ENCODE measurements at places on chromosomes 11 and 22.

GRCh38 chr11:131841028-131841427 lies 470.6 kb downstream of the NTM start:
- DNase-seq, result no peak

DNA sequence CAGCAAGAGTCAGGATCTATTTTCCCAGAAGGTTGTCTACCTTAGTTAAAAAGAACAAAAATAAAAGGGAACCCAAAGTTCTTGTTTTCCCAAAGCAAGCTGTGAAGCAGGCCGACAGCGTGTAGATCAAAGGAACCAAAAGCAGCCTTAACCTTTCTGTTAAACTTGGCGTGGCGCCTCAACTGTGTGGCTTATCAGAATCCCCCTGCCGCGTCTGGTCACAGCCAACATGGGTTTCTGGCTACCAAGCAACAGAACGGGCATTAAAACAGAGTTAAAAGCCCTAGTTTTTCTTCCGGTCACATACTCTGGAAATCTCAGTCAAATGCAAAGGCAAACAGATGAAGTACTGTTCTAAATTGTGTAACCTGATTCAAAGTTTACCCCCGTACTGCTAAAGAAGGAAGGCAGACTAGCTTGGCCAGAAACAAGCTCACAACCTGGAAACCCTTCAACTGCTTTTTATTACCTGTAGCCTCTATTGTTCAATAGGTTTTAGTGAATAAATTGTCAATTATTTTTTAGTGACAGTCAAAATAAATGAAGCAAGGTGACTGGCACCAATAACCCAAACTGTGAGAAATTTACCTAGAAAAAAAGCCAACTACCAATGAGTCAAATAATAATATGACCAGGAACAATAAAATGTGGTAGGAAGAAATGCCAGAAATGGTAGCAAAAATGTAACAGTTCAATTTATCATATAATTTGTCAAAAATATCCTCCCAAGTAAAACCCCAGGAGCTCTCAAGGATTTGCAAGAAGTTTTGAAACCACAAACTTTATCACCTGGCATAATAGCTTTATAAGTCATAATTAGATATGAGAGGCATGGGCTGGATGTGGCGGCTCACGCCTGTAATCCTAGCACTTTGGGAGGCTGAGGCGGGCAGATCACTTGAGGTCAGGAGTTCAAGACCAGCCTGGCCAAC lies 21.4 kb downstream of the CHKA start:
- DNase-seq, result peak; percentile 28

DNA sequence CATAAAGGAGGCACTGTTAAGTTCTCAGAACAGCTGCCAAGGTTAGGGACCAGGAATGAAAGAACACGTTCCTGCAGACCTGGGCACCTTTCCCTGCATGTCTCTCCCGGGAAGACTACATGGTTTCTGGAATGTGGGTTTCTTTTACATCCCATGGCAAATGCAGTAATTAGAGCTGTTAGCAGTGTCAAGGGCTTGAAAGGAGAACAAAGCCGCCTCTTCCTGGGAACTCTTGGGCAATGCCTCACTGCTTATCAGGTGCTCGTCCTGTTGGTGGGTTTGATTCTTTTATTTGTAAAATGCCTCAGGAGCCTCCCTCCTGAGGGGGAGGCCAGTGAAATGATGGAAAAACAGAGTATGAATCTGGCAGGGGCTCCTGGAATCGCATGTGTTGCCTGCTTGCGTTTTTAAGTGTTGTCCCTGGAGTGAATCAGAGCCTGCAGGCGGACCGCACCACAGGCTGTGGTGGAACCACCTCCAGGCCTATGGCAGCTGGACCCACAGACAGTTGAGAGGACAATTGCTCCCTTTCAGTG lies 723 bp upstream of the C22orf31 start:
- no peak for DNase-seq

- DNase-seq, result no peak
These were observed 253.0 kb downstream of the INSC start for GRCh38 chr11:15367695-15368094.

DNA sequence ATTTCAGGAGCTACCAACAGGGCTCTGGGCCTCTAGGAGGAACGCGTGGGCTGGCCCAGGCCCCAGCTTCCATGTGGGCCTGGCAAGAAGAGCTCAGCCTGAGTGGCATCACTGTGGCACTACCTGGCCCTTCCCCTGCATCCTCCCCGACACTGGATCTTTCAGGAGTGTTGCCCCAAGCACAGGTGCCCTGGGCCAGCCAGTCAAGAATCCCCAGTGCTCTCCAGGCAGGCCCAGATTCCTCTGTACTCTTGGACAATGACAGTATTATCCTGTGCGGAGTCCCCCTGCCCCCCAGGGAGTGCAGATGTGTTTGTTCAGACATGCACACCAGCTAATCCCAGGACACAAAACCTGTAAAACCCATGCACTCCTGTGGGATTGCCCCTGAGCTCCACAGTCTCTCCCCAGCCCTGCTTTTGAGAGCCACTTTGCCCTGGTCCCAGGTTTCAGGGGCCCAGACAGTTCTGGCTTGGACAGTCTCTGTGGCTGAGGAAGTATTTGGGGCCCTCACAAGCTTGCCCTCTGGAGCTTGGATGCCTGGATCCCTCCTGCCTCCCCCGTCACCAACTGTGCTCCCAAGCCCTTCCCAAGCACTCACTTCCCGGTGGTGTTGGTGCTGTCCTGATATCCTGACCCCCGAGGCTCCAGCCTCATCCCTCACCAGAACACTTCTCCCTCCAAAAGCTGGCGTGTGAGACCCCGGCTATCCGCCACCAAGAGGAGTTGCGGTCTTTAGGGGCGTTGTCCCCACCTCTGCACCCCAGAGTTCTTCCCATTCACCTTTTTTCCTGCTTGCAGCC lies 39.9 kb downstream of the KCNC1 start:
- DNase-seq, result no peak

- peak; percentile 24 for DNase-seq
These were observed 13.2 kb downstream of the SLC43A3 start for GRCh38 chr11:57413681-57414080.

DNA sequence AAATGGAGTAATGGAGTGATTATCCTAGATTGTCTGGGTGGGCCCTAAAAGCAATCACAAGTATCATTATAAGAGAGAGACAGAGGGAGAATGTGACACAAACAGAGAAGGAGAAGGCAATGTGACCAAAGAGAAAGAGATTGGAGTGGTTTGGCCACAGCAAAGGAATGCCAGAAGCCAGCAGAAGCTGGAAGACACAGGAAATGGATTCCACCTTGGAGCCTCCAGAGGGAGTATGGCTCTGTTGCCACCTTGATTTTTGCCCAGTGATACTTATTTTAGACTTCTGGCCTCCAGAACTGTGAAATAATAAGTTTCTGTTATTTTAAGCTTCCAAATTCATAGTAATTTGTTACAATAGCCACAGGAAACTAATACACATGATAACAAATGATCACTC lies 36.8 kb upstream of the OR5P2 start:
- no peak for DNase-seq

DNA sequence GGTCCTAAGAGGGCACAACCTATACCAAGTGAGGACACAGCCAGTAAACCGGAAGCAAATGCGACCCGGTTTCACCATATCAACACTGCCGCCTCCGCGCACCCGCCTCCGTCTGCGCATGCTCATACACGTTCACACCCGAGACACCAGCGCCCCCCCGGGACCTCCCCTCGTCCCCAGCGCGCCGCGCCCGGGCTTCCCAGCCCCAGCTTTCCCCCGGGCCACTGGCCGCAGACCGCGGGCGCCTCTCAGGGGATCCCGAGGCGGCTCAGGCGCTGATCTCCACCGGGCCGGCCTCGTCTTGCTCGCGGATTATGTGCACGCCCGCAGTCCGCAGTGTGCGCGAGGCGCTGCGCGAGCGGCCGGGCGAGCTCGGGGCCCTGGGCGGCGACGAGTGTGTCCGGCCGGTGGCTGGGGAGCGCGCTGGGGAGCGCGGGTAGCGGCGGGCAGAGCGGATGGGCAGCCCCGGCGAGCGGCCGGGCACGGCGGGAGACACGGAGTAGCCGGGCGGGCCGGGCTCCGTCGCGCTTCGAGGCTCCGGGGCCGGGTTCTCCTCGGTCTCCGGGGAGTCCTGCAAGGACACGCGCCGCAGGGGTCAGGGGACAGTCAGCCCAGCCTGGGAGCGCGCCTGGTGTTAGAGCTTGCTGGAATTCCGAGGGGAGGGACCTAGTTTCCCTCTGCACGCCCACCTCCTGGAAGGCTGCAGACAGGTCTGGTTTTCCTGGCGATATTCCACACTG lies 2.0 kb downstream of the HEPN1 start:
- no peak for DNase-seq

- no peak for DNase-seq
These were observed 294.2 kb upstream of the ANO3 start for GRCh38 chr11:26037716-26038115.

DNA sequence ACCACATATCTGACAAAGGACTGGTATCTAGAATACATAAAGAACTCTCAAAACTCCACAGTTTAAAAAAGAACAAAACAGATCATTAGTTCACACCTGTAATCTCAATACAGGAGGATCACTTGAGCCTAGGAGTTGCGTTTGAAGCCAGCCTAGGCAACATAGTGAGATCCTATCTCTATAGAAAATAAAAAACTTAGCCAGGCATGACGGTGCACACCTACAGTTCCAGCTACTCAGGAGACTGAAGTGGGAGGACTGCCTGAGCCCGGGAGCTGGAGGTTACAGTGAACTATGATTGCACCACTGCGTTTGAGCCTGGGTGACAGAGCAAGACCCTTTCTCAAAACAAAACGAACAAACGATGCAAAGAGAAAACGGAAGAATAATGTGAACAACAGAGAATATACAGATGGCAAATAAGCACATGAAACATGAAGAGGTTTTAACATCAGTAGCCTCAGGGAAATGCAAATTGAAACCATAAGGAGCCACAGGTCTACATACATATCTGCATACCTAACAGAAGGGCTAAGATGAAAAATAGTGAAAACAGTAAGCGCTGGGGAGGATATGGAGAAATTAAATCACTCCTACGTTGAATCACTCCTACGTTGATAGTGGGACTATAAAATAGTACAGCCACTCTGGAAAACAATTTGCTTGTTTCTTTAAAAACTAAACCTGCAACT lies 70.7 kb downstream of the DGCR2 start:
- DNase-seq, result no peak

DNA sequence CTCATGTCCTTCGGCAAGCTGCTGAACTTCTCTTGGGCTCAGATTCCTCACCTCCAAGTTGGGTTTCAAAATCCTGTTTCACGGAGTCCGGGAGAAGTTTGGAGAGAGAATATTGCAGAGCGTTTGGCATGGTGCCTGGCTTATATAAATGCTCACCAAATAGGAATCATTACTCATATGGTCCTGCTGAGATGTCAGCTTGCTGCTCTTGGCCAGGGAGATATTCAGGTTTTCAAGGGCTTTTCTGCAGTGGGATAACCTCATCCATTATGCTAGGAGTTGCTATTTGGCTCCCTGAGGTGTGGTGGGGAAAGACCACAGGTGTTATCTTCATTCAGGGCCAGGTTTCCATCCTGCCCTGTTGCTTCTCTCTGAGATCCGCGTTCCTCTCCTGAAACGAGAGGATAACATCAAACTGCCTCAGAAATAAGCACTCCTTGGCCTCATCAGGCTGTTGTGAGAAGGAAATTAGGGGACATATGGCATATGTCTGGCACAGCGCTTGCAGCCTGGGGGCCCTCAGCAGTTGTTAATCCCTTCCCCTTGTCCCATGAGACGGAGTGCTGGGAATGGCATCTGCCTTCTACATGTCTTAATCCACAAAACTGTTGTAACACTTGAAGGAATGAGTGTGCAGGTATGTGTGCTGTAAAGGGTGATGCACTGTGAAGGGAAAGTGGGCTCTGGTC lies 29.9 kb upstream of the ACER3 start:
- DNase-seq, result peak; percentile 43

DNA sequence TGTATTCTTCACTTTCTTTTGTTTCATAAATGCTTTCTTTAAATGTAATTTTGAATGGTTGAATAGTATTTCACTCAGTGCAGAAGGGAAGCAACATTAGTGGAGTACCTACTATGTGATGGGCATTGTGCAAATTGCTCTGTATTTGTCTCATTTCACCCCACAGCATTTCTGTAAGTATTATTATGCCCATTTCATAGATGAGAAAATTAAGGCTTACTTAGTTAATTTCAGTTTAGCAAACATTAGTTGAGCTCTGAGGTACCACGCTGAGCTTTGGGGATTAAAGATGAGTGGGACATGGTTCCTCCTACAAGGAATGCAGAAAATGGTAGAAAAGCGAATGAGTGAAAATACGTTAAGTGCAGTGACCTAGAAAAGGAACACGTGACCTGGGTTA lies 58.1 kb downstream of the SWAP70 start:
- no peak for DNase-seq

DNA sequence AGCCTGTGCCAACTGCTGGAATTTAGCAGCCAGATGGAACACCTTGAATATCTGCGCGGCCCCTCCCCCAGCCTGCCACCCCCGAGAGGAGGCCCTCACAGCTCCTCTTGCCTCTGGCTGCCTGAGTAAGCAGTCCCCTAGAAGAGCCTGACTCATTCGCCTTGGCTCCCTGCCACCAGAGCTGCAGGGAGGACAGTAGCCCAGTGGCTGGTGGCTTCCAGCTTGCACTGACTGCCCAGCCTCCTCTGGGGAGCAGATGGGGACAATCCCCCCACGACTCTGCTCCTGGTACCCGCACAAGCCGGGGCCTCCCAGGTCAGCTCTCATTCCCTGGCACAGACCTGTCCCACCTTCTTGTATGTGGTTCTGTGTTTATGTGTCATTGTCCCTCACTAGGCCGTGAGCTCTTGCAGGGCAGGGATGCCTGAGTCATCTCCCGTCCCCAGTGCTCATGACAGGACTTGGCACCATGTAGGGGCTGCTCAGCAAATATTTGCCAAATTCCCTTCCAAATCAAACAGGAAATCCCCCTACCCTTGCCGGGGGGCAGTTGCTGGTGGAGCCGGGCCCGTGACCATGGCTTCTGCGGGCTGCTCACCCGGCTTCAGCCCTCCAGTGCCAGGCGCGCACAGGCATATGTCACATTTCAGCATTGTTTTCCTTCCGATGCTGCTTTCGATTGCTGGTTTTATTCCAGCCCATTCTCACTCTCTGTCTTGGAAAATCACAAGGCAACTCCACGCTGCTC lies 43.6 kb downstream of the CACNG2 start:
- DNase-seq, result peak; percentile 35

GRCh38 chr22:20582171-20582511 lies 74.7 kb downstream of the MED15 start:
- no peak for DNase-seq

DNA sequence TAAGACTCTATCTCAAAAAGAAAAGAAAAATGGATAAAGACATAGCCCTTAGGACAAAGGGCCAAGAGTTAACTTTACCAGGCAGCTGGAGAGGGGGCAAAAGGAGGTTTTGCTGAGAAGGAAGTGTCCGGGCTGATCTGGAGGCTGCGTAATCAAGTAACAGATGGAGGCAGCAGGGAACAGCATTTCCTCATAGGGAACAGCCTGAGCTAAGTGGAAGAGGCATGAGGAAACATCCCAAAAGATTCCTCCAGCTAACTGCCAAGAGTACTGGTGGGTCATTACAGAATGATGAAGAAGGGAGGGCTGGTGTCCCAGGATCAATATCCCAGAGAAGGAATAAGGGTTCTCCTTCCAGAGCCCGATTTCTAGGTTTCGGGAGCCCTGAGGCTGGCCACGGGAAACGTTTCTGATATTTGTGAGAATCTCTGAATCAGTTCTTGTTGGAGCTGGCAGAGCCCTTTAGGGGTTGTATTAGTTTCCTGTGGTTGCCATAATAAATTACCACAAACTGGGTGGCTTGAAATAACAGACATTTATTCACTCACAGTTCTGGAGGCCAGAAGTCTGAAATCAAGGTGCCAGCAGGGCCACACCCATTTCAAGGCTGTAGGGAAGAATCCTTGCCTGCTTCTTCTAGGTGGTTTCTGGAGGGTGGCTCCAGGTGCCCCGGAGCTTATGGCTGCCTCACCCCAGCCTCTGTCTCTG lies 21.2 kb downstream of the LIF start:
- DNase-seq, result no peak
